ENCODE measurements at places on chromosomes 5 and 9.
A peak's percentile ranks its signal among the peaks of the same experiment; 100 is the strongest.

DNA sequence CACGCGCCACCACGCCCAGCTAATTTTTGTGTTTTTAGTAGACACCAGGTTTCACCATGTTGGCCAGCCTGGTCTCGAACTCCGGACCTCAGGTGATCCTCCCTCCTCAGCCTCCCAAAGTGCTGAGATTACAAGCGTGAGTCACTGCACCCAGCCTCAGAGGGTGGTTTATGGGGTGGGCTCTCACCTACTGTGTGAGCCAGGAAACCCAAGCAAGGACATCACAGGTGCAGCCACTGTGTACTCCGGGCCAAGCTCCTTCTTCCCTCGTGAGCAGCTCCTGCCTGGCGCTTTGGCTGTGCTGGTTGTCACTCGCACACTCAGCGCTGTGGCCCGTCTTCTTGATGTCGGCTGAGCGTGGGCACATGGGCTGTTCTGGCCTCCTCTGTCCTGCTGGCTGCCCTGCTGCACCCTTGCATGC lies 70.1 kb downstream of the WNK2 start:
- DNase-seq: no peak

DNA sequence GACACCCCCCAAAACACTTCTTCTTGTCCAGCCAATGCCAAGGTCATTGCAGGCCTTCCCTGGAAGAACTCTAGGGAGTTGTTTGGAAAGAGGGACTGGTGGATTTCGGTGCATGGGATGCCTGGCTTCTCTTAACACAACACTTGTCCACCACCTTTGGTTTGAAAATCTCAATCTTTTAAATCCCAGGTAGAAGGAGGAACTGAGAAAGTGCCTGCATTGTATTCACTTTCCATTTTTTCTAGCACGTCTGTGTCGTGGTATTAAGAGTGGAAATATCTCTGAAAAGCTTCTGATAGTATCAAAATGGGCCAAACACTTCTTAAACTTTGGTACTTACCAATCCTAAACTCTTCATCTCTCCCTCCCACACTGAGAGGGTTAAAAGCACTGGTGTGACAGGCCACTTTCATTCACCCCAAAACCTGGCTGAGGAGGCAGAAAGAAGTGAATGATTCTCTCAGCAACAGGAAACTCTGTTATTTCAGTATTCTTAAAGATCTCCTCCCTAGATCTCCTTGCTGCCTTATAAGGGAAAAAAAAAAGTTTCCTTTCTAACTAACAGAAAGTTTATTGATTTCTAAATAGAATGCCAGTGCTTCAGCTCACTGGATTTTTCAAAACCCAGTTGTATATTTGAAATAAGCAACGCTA lies 3.9 kb upstream of the NFIB start:
- DNase-seq: no peak

DNA sequence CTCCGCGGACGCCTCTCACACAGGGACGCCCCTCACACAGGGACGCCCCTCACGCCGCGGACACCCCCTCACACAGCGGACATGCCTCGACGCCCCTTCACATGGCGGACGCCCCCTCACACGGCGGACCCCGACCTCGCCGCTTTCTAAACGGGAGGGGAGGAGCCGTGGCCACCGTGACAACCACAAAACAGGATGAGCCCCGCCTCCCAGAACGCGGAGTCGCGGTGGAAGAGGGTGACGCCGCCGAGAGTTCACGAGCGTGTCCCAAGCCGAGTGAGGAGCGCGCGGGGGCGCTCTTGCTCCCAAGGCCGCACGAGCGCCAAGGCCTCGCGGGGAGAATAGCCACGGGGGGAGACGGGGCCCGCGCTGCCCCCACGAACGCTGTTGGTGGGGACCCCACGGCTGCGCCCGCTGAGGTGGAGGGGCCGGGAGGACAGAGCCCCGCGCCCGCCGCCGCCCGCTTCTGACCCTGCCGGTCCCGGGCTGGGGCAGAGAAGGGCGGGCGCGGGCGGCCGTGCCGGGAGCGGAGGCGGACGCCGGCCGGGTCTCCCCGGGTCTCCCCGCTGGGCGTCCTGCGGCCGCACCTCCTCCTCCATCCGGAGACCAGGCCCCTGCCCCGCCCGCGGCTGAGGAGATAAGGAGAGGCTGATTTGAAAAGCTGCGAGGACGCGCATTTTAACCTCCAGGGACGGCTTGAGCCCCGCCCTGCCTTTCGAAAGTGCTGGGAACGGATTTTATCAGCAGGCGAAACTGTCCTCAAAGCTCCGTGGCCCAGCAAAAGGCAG lies 3.9 kb upstream of the NKD2 start:
- peak; percentile 32 for DNase-seq

DNA sequence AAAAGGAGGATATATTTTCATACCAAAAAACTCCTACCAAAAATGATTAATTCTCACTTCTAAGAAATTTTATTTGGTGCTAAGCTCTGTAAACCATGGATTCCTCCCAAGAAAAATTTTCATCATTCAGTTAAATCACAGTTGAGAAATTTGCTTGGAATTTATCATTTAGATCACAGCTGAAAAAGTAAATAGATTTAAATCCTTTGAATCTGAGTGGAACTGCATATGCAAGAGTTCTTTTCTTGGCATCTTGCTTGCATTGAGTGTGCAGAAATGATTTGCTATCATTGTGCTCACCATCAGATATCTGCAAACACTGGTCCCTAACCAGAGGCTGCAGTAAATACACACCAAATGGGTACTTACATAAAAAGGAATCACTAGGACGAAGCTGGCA lies 836.1 kb upstream of the CDH6 start:
- DNase-seq: no peak

DNA sequence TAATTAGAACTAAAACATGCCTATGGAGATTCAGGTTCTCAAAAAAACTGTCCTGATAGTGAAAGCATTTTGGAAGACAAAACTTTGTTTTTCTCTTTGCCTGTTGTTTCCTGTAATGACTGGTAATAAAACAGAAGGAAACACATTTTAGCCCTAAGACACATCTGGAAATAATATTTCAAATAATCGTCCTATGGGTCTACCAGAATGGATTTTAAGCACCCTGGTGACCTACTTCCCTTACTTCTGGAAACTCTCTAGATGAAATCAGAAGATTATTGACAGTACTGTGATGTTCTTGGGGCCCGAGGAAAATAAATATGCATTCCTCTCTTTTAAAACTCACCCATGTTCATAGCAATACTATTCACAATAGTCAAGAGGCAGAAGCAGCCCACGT lies 110.1 kb upstream of the TLE4 start:
- no peak for DNase-seq

DNA sequence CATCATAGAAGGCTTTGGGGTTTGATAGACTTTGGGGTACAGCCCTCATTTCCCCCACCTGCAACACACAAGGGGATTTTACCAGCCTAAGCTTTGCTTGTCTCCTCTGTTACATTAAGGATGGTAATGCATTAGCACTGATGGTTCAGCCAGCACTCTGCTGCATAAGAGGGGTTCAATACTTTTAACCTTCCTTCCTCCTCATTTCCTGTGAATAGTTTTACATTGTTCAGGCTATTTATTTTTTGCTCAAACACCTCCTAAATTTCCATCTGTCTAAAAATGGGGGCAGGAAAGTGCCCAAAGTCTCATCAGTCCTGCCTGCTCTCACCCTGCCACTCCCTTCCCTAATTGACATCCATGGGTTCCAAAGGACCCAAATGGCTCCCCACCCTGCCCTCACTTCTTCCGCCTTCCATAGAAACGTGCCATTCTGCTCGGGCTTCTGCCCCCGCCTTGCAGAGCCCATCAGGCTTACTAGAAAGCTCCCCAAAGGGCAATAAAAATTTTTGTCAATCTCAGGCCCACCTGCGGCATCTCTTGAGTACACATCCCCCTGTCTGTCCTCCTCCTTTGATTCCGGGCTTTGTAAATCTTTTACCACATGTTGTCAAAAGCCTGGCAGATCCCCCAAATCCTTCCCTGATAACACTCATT lies 239.5 kb upstream of the SLC24A2 start:
- DNase-seq: no peak

GRCh38 chr5:167642181-167642580 lies 649.3 kb upstream of the WWC1 start:
- DNase-seq: no peak

DNA sequence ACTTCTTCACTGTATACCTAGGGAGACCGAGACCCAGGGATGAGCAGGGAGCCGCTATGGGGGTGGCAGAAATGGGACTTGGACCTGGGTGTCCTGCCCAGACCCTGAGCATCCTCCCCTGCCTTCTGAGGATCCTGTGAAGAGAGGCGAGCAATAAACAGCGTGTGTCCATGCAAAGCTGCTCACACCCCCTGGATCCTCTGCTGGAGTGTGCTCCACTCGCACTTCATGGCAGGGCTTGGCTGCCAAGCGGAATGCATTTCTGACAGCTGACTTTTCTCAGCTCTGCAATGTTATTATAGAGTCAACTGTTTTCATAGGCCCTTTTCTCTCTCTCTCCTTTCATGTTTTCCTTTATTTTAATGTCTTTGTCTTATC lies 31.0 kb upstream of the ALDH1B1 start:
- DNase-seq: no peak

Data from stimulated activated CD4-positive, alpha-beta T cell treated with anti-CD3 and anti-CD28 coated beads, Interleukin-2, amount 100 ng/mL, for 48 hours (primary cell).